ENCODE measurements at places on chromosomes 2 and 18. TPM values are rescaled to one million over a fixed set of nuclear protein-coding genes. Genes with fewer than 3 reads are reported as not detected.

LYPD1 gene
- total RNA-seq = not detected

SOWAHC gene
- total RNA-seq = 13.4 TPM

GPR17 gene
- total RNA-seq = not detected

HRH4 gene
- not detected for total RNA-seq

CNGA3 gene
- 0.19 TPM for total RNA-seq
